ENCODE measurements at places on chromosomes 1 and 21.

DNA sequence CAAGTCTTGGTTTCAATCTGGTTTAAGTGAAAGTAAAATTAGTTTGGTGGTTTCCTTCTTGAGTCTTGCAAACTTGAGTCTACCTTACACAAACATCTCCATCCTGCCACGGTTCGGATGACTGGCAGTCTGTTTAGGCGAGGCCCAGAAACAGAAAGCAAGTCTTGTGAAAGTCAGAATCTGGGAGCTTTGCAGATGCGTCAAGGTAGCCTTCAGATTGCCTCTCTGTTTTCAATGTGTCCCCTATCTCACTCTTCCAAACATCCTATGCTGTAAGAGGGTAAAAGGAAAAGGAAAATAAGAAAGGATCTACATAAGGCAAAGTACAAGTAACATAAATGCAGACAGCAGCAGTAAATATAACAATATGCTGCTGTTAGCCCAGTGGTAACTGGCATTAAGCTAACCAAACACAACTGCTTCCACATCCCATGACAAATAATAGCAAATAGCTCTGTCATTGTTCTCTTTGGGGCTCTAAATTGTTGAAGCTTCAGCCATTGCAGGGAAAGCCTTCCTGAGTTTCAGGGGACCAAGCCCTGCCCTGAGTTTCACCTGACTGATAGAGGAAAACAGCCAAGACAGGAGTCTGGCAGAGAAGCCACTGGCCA is 26.2 kb upstream of the C1orf105 start:
- DNase-seq = peak; percentile 78

- DNase-seq = peak; percentile 21
Observed at GRCh38 chr1:50279622-50280330, 143.5 kb downstream of the DMRTA2 start.

GRCh38 chr1:10644307-10645128 is 151.9 kb downstream of the CASZ1 start:
- peak; percentile 57 for DNase-seq

DNA sequence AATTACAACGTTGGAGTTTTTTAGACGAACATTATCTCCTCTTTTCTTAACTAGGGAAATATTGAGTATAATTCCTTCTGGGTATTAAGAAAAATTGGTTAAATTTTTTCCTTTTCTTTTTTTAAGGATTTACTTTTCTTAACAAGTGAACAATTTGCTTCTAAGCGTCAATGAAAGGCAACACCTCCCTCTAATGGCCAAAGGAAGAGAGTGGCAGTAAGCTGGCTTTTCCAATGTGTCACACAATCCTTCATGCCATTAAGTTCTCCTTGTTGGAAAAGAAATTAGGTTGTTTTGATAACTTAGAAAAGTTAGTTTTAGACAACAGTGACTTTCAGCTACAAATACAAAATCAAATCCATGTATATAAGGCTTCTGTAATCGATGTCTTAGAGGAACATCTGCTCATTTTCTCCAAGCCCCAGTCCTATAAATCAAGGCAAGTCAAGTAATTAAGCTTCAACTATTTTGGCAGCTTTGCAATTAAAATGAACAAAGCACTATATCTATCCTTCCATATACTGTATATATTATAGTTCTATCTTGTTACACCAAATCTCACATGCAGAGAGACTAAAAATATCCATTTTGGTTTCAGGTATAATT is 62.8 kb downstream of the EDEM3 start:
- peak; percentile 61 for DNase-seq

- no peak for DNase-seq
Observed at GRCh38 chr1:110243146-110243545, 33.0 kb downstream of the KCNC4 start.

- DNase-seq = no peak
Observed at GRCh38 chr1:62686822-62687221, 1.4 kb downstream of the DOCK7 start.

DNA sequence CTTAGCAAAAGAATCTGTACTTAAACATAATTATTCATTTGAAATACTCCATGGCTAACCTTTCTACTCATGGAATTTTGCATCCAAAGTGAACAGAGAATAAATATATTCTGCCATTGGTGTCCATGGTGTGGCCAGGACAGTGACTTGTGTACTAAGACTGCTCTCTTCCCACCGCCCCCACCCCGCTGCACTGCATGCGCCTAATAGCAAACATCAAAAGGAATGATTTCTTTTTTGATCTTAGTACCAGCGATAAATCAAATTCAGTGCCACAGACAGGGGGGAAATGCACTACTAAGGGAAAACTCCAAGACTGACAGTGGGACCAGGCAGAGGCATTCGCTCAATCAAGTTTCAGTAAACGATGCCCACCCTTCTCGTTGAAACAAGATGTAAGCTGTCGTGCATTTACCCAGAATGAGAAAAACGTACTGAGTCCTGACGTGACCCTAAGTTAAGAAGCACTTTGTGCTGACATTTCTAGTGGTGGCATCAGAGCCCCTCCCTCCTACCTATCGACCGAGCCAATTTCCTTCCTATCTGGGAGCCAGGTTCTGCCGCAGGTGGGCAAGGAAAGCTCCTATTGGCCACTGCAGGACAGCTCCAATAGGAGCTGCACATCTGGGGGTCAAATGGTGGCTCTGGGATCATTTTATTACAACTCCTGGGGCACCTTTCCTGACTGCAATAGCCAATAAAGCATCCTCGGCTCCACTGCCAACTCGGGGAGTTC is 12.5 kb downstream of the ESRRG start:
- no peak for DNase-seq

- DNase-seq = no peak
Observed at GRCh38 chr1:62176597-62177312, 17.9 kb upstream of the L1TD1 start.

All from suppressor macrophage treated with lipopolysaccharide for 1 hour (primary cell).